Activated T-cell treated with anti-CD3 and anti-CD28 coated beads for 4 hours (primary cell): ENCODE measurements at places on chromosomes 3 and 15.

DNA sequence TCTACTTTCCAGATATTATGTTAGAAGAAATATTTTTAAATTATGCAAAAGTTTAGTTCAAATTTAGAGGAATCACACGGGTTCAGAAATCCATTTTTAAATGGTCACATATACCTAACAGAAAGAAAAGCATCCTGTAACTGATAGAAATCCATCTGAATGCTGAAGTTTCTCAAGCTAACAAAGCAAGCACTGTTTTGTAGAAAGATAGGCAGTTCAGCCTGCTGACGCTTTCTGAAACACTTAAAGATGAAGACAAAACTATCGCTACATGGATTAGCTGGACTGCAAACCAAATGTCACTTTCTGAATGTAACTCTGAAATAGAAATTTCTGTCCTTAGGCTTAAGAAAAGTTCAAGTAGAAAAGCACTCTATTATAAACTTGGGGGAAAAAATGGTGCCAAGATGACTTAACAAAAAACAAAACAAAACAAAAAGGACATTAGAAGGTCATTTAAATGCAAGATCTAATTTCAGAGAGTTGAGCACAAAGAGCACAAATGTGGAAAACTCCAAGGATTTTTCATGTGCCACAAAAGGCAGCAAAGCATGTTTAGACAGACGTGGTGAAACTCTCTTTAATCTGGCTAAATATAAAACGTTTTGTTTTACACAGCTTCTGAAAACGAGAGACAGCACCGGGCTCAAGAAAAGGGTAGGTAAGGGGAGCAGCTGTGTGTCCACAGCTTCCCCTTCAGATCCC lies 1.2 kb downstream of the PLOD2 start:
- no peak for DNase-seq

- no peak for DNase-seq
Observed at GRCh38 chr3:71843071-71843470, 58.1 kb upstream of the PROK2 start.

DNA sequence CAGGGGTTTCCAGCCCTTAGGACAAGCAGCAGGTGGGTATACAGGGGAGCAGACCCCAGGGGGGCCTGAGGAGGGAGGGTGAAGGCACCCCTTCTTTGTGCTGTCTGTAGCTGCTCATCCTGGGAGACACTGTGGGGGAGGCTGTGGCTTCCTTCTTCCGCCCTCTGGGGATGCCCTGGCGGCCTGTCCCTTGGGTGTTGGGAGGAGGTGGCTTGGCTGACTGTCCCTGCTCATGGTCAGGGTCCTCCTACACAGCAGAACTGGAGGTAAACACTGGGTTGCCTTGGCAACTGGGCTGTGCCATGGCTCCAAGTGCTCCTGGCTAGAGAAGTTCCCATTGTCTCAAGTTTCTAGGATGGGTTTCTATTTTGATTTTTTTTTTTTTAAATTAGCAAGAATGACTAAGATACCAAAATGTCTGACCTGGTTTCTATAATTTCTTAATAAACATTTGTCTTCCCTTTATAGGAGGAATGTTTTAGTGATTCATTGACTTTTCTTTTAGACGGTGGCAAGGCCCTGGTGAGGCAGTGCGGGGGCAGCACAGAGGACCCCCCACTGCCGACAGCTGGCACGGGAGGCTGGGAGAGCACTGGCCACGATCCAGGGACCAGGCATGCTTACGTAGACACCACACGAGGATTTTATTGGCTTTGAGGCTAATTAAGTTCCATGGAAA lies 12.4 kb downstream of the KLF13 start:
- no peak for DNase-seq

- DNase-seq = no peak
Observed at GRCh38 chr3:7205962-7206361, 345.0 kb downstream of the GRM7 start.

- no peak for DNase-seq
Observed at GRCh38 chr3:195028877-195029606, 241.9 kb downstream of the XXYLT1 start.

- peak; percentile 44 for DNase-seq
Observed at GRCh38 chr15:73704869-73705645, 20.9 kb downstream of the CD276 start.

GRCh38 chr15:66852064-66852905 lies 150.2 kb downstream of the SMAD6 start:
- DNase-seq = no peak

DNA sequence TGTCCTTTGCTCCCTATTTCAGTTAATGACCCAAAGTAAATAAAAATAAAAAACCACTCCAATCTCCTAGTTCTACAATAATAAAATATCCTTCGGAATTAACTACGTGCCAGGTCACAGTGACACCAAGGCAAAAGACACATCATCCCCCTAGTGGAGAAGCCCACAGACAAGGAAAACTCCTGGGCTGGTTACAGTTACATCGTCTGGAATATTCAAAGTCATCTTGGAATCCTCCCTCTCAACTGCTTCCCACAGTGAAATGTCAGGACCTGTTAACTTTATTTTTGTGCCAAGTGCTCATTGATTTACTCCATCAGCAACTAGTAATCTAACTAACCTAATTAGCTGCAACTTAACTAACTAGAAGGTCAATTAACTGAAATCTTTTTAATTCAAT lies 349.3 kb downstream of the MAGI1 start:
- no peak for DNase-seq

DNA sequence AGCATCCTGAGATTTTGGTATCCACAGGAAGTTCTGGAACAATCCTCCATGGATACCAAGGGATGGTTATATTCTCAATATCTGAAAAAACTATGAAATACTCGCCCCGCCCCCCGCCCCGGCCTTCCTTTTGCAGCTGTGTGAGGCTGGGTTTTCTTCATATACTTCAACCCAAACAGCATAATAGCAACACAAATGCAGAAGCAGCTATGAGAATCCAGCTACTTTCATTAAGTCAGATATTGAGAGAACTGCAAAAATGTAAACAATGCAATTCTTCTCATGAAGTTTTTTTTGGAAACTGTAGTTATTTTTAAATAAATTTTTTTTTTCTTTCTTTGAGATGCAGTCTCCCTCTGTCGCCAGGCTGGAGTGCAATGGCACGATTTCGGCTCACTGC lies 10.9 kb upstream of the IDH2 start:
- DNase-seq = no peak
